ENCODE measurements at places on chromosomes 1 and 21. TPM values are rescaled to one million over a fixed set of nuclear protein-coding genes. Genes with fewer than 3 reads are reported as not detected.

The GOLT1A gene
- not detected for total RNA-seq

The RHBDL2 gene
- total RNA-seq, result 0.94 TPM

The FHAD1 gene
- not detected for total RNA-seq

The SLC44A3 gene
- total RNA-seq, result 1.0 TPM

The CYP4A11 gene
- not detected for total RNA-seq

DNA sequence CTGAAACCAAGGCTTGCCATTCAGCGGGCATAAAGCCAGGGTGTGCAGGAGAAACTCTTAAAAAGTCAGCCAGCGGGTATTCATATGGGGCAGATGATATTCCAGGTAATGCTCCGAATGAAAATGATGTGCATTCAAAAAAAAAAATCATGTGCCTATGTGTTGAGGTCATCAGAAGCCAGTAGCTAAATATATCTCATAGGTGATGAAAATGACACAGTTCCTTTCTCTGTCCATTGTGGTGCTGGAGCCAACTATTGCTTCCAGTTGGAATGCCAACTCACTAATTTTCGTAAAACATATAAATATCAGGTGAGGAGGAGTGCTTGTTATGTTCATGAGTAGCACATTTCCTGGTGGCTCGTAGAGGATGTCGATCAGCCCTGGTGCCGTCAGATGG, 23.2 kb downstream of the AJAP1 start:
- no peak for ATAC-seq

DNA sequence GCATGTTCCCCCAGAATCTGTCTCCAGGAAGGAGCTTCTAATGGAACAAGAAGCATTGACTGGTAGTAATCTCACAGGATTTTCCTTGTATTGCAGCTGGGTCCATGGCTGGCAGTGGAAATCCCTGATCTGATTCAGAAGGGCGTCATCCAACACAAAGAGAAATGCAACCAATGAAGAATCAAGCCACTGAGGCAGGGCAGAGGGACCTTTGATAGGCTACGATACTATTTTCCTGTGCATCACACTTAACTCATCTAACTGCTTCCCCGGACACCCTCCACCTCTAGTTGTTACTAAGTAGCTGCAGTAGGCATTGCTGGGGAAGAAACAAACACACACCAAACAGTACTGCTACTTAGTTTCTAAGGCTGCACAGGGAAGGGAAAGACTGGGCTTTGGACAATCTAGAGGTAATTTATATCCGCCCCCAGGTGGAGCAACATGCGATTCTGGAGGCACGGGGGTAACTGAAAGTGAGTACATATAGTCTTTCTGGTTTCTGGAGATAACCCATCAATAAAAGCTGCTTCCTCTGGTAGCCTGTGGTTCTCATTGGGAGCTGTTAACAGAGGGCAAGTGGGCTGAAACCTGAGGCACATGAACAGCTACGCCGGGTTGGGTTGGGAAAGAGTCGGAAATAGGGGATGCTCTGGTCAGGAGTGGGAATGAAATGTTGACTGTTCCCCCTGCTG, 837 bp upstream of the USP21 start:
- no peak for ATAC-seq

- no peak for ATAC-seq
Measured at GRCh38 chr1:11906870-11907269, 19.4 kb downstream of the KIAA2013 start.

DNA sequence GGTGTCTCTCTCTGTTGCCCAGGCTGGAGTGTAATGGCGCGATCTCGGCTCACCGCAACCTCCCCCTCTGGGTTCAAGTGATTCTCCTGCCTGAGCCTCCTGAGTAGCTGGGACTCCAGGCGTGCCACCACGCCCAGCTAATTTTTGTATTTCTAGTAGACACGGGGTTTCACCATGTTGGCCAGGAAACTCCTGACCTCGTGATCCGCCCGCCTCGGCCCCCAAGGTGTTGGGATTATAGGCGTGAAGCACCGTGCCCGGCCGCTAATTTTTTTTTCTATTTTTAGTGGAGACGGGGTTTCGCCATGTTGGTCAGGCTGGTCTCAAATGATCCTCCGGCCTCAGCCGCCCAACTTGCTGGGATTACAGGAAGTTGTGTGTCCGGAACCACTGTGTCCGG, 597 bp downstream of the HORMAD1 start:
- ATAC-seq, result no peak

DNA sequence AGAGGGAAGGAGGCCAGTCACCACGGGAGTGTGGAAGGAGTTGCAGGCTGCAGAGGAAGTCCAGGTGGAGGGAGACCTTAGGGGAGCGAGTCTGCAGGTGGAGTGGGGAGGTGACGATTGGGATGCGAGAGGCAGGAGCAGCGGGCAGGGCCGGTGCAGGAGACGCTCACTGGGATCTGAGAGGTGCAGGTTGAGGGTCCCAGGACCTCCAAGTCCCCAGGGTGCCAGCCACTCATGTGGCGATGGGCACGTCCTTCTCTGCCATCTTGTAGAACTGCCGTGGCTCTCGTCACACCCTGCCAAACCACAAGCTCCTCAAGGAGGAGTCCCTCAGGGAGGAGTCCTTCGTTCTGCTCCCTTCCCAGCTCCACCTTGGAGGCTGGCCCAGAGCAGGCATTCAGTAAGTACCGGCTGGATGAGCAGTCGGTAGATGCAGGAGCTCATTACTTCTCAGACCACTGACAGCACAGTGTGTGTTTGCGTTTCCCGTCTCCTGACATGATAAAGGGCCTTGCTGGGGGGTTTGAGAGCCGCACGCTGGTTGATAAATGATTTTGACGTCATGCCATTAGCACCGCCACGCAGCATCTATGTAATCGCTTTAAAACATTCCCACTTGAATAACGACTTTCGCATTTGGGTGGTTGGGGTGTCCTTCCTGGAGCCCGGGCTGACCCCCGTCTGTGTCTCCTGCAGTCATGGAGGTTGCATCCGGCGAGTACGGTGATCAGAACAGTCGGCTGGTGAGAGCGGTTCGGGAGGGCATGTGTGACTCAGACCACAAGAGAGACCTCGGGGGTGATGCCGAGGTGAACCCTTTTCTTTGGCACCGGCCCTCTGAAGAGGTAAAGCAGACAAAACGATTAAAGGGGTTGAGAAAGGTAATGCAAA, 27.8 kb downstream of the TFF3 start:
- no peak for ATAC-seq

DNA sequence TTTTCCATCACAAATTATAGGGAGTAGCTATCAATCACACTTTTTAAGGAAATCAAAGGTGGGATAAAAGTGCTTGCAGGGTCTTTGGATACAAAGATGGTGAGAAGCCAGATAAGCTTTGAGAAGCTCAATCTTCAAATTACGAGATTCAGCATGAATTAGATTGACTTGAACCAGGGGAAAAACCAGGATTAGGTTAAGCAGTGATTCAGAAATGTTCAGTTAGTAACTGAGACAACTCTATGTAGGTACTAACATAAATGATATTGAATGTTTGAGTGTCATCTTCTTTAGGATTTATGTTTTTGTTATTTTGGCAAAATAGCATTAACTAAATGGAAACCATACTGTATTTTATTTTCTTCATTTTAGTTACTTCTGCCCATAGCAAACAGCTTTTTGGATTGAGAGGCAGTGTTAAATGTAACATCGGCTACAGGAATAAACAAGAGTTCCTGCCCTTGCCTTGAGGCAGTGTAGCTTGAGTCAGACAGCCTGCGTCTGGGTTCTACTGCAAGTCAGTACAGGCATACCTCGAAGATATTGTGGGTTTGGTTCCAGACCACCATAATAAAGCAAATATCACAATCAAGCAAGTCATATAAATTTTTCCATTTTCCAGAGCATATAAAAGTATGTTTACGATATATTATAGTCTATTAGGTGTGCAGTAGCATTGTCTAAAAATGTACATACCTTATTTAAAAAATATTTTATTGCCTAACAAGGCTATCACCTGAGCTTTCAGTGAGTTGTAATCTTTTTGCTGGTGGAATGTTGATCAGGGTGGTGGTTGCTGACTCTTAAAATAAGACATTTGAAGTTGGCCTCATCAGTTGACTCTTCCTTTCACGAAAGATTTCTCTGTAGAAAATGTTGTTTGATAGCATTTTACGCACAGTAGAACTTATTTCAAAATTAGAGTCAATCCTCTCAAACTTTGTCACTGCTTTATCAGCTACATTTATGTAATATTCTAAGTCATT, 36.9 kb upstream of the BACH1 start:
- no peak for ATAC-seq

DNA sequence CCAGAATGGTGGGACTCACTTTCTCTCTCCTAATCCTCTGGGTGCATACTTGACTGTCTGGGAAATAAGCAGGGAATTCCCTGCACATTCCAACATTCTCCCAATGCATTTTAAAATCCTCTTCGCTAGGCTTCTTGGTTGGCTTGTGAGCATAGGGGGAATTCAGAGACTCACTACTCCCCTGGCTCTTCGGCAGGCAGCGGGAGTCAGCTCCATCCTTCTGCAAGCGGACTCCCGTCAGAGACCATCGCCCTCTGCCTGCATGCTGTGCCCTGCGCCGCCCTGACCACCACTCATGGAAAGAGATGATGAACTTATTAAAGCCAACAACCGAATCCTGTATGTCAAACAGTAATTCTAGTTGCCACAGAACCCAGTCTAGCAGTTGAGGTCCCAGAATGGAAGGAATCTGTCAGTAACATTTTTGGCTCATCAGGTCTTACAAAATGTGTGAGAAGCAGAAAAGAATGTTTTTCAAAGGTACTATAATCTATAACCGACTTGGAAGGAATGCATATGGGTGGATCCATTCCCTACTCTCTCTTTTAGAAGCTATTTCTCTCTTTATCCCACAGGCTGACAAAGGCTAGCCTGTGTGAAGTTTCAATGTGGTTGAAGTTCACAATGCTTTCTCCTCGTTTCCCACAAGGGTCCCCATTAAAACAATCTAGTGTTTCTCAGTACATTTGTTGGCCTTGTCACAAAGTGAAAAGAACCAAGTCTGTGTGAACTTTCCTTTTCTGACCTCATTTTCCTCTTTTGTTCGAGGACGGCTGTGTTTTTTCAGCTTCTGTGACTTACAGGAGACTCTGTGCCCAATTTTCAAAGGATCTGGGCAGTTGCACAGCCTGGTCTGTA, 119.1 kb upstream of the ADAR start:
- no peak for ATAC-seq

- ATAC-seq, result no peak
Measured at GRCh38 chr1:96710708-96711477, 10.7 kb upstream of the PTBP2 start.

- no peak for ATAC-seq
Measured at GRCh38 chr1:154862907-154863306, 7.2 kb downstream of the KCNN3 start.

- no peak for ATAC-seq
Measured at GRCh38 chr1:116322752-116323405, 50.2 kb upstream of the ATP1A1 start.

- no peak for ATAC-seq
Measured at GRCh38 chr1:230752407-230752806, 5.2 kb downstream of the CAPN9 start.

Data from gastroesophageal sphincter (tissue), 4 donors.